Putamen (tissue), 1 donor: ENCODE measurements at places on chromosomes 2 and 18.

DNA sequence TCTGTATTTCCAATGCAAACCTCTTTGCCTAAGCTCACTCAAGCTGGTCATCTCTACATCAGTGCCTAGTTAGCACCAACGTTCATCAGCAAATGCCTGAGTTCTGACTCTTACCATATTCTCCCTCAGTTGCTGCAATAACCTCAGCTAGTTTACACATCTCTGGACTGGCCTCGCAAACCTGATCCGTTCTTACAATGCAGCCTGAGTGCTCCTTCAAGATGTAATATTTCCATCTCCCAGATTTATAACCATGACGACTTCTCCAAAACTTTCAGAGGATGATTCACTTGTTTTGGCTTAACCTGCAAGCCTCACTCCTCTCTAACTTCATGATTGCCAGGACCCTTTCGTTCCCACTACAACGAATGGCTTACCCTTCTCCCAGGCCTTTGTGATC lies 69.7 kb downstream of the DIPK1C start:
- no peak for DNase-seq

GRCh38 chr2:97068074-97068473 lies 26.6 kb downstream of the FAHD2B start:
- no peak for DNase-seq

- DNase-seq: no peak
These were observed 19.3 kb upstream of the HPCAL1 start for GRCh38 chr2:10283106-10284062.

DNA sequence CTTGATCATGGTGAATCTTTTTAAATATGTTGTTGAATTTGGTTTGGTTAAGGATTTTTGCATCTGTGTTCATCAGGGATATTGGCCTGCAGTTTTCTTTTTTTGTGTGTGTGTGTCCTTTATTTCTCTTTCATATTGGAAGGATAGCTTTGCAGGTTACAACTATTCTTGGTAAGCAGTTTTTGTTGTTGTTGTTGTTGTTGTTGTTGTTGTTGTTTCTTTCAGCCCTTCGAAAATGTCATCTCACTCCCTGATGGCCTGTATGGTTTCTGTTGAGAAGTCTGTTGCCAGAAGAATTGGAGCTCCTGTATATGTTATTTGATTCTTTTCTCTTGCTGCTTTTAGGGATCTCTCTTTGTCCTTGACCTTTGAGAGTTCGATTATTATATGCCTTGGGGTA lies 74.8 kb downstream of the SEMA4F start:
- DNase-seq: no peak

DNA sequence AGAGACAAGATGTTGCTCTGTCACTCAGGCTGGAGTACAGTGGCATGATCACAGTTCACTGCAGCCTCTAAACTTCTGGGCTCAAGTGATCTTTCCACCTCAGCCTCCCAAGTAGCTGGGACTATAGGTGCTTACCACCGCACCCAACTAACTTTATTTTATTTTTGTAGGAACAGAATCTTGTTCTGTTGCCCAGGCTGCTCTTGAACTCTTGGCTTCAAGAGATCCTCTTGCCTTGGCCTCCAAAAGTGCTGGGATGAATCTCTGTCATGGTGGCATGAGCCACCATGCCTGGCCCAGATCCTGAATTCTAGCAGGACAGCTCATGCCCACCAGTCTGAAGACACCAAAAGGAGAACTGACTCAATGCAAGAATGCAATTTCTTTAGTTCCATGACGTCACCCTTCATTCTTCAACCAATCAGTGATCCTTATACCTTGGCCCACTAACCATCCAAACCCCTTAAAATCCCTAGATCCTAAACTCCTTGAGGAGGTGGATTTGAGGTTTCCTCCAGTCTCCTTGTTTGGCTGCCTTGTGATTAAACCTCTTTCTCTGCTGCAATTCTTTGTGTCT lies 25.6 kb upstream of the CXXC1 start:
- no peak for DNase-seq

DNA sequence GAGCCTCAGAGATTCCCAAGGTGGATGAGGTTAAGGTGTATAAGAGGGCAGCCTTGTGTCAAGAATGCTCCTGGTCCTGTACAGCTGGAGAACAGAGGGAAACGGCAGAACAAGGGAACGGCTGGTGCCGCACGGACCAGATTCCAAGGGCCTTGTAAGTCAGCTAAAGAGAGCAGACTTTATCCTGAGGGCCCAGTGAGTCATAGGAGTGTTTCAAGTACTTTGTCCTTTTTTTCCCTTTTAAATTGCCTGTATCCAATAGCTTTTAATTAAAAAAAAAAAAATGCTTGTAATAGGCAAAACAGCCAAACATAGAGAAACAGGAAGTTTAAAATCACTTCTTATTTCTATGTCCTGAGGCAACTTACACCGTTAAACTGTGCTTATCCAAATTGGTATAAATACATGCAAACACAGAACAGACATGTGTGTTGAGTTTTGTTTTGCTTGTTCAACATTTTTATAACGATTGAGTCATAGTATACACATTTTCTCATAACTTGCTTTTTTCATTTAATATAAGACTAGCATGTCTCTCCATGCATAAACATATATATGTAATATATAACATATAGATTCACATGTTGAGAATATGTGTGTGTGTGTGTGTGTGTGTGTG lies 42.1 kb upstream of the EVA1A start:
- no peak for DNase-seq

DNA sequence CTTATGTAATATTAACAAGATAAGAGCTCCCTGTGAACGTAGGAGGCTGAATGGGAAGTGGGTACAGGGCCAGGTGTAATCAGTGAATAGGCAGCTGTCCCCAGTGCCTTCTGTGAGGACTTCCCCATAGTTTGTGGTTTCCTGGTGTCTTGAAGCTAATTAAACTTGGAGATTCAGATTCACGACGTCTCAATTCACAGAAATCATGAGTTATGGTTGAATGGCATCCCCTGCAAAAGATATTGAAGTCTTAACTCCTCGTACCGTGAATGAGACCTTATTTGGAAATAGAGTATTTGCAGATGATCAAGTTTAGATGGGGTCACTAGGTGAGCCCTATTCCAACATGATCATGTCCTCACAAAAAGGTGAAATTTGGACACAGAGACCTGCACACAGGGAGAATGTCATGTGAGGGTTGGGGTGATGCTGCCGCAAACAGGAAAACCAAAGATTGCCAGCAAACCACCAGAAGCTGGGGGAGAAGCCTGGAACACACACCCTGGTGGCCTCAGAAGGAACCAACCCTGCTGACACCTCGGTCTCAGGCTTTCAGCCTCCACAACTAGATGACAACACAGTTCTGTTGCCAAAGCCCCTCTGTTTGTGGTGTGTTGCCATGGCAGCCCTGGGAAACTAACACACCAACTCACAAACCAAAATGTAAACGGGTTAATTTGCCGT lies 13.2 kb downstream of the ARL4C start:
- no peak for DNase-seq

GRCh38 chr2:116499389-116499788 lies 1315.1 kb upstream of the DDX18 start:
- DNase-seq: no peak

DNA sequence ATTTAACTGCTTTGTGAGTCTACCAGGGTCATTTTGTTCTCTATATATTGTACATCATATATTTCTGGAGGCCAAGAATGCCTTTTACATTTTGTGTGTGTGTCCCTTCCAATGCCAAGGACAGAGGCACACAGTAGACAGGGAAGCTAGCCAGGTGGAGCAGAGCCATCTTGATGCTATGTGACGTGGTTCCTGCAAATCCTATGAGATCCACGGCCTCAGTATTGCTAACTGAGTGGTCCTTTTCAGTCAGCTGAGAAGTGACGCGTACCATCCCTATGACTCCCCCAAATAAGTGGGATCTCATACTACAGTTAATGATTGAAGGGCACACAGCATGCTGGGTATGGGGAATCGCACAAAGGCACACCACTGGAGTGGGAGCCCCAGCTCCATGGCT lies 27.3 kb downstream of the CCDC141 start:
- no peak for DNase-seq

GRCh38 chr18:10727477-10727876 lies 201.7 kb downstream of the NAPG start:
- DNase-seq: peak; percentile 19

- peak; percentile 3 for DNase-seq
These were observed 490.4 kb downstream of the NR4A2 start for GRCh38 chr2:155842103-155842502.

- DNase-seq: no peak
These were observed 38.0 kb downstream of the TSHZ1 start for GRCh38 chr18:75248426-75249174.

GRCh38 chr2:241125626-241126025 lies 23.5 kb upstream of the MTERF4 start:
- no peak for DNase-seq

- DNase-seq: no peak
These were observed 627 bp downstream of the CDCA7 start for GRCh38 chr2:173355132-173355865.

DNA sequence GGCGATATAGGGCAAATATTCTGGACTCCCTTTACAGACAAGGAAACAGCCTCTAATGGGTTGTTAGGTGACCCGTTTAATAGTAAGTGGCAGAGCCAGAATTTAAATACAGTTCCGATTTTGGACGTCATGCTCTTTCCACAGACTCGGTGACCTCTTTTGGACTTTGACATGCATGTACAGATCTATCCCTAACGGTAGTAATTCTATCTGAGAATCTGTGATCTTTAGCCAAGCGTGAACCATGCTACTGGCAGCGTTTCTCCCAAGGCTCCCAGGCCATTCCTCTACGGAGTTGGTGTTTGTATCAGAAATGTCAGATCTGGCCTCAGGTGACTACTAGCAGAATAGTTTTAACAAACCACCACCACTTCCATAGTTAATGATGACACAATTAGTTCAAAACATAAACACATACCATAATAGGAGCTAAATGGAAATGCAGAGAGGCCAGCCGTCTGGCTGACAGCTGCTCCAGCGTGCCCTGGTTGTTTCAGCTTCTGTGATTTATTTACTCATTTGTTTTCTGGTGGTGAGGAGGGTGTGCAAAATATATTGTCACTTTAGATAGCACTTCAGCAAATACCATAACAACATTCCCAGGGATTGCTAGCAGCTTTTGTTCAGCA lies 304.6 kb upstream of the LYPD1 start:
- no peak for DNase-seq

GRCh38 chr2:3777966-3778365 lies 74.6 kb downstream of the DCDC2C start:
- DNase-seq: no peak

- DNase-seq: no peak
These were observed 315.0 kb downstream of the ALK start for GRCh38 chr2:29606104-29607037.

DNA sequence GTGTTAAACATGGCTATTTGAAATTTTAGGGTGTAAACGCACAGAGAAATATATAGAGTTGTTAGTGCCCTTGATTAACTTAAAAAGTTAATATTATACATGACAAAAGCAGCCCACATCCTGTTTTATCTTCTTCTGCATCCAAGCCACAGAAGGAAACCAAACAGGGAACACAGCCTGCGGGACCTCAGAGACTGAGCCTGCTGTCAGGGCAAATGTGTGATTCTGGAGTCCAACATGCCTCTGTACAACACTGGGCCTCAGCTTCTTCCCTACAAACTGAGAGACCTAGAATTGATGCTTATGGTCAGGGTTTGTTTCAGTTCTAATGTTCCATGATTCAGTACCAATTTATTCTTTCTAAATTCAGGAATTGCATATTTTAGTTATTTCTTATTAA lies 404.7 kb downstream of the FBXO15 start:
- no peak for DNase-seq

DNA sequence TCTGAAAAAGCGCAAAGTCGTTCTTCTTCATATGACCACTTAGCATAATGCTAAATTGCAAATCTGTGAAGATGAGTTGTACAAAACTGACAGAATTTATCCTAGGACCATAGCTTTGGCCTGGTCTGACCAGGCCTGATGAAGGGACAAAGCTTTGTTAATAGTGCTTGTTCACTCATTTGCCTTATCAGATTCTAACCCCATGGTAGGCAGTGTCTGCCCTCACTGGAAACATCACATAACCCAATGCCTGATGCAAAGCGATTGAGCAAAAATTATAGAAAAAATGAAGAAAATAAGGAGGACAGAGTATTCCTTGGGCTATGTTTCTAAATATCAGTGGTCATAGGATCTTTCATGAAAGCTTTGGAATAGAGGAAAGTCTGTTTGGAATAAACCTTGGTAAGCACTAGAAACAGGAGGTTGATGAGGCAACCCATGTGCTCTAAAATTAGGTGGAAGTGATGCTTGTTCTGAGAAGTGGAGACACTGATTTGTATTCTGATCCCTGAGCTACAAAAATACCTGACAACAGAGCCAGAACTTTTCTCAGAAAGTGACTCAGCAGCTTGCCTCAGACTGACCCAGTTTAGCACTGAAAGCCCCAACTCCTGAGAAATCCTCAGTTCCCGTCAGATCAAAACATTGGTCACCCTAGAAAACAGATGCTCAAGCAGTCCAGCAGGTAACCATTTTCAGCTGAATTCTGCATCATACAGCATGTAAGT lies 131.4 kb upstream of the MAPRE2 start:
- DNase-seq: peak; percentile 43

GRCh38 chr2:3349211-3349693 lies 28.4 kb downstream of the EIPR1 start:
- DNase-seq: peak; percentile 67

DNA sequence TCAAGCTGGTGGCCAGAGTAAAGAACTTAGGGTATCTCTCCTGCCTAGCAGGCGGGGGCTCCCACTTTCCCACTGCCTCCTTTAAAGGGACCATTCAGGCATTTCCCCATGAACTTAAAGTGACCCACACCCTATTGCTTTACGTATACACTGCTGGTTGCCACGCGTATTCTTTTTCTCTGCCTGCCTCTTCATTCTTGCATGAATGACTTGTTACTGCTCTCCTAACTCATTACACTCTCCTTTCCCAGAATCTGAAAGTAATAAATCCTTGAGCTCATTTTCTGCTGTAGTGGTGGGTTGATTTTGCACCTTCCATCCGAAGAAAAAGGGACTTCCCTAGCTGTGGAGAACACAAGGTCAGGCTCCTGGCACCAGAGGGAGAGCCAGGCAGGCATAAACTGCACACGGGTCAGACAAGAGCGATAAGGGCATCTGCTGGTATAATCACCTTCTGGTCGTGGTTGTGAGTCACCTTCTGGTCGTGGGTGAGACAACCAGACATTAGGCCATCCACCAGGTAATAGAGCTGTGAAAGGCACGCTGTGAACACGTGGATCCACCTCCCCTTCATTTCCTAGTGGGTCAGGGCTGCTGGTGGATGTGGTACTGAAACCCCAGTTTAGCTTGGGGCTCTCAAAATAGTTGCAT lies 950.3 kb downstream of the SOCS6 start:
- DNase-seq: no peak

GRCh38 chr2:227004482-227004881 lies 159.5 kb downstream of the COL4A4 start:
- no peak for DNase-seq

GRCh38 chr2:147331790-147332419 lies 512.9 kb upstream of the ACVR2A start:
- DNase-seq: no peak

GRCh38 chr2:13522917-13523821 lies 806.4 kb downstream of the TRIB2 start:
- DNase-seq: no peak
